ENCODE measurements at places on chromosomes 7 and 10. TPM values are rescaled to one million over a fixed set of nuclear protein-coding genes. Genes with fewer than 3 reads are reported as not detected.

DNA sequence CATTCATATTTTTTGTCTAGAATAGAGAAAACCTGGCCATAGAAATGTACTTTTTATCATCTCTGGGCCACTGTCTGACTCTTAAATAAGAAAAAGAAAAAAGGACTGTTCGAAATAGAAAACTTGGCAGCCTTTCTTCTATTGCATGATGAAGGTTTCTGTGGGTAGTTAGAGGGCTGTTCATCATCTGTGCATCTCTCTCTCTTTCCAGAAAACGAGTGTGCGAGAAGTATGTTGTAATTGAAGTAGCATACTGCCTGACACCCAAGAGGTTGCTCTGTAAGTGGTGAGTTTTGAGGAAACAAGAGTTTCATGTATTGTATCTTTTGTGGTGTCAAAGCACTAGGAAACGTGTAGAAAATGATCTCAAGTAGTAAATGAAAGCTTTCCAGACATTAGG is 343.2 kb upstream of the TMEM229A start:
- DNase-seq, result no peak

DNA sequence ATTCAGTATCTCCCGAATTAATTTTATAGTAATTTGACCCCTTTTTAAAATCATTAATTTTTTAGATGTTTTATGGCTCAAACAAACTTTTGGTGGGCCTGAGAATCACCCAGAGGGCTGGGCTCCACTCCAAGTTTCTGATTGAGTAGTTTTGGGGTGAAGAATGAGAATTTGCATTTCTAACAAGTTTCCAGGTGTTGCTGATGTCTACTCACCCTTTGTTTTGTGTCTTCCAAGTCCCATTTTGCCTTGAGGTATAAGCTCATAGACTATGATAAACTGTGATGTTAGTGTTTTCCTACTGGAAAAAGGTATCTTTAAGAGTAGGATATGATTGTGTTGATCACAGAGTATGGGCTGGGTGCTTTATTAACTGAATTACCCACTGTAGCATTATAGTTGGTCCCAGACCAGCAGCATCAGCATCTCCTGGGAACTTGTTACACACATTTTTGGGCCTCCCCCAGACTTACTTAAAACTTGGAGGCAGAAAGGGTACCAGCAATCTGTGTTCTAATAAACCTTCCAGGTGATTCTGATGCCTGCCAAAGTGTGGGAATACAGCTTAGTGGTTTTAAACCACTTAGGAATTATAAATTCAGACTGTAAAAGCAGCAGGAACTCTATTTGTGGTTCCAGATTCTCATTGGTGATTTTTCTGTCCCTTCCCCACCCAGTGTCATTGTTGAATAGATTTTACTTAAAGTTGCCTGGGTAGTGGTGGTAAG is 19.1 kb downstream of the ZNRF2 start:
- no peak for DNase-seq

- DNase-seq, result peak; percentile 10
Measured at GRCh38 chr7:105906695-105907094, 30.3 kb upstream of the ATXN7L1 start.

DNA sequence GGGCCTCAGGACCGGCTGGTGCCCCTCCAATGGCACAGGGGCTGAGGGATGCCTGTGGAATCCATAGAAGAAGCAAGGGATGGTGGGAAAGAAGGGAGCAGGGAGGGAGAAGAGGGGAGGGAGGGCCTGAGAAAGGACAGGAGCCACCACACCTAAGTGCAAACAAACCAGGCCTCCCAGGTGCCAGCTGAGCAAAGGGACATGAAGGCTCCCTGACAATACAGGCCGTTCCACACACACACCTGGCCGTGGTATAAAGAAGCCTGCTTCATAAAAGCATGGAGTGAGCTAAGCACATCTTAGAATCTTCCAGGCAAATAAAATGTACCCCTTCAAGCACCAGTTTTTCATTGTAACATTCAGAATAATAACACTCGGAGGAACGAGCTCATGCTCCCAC is 54.0 kb downstream of the OAT start:
- DNase-seq, result no peak

Gene STAMBPL1
- 48.8 TPM for total RNA-seq

Gene BHLHA15
- total RNA-seq, result not detected
